Sigmoid colon (tissue), 7 donors: ENCODE measurements at places on chromosomes 6 and 20. TPM values are rescaled to one million over a fixed set of nuclear protein-coding genes. Genes with fewer than 3 reads are reported as not detected.

DNA sequence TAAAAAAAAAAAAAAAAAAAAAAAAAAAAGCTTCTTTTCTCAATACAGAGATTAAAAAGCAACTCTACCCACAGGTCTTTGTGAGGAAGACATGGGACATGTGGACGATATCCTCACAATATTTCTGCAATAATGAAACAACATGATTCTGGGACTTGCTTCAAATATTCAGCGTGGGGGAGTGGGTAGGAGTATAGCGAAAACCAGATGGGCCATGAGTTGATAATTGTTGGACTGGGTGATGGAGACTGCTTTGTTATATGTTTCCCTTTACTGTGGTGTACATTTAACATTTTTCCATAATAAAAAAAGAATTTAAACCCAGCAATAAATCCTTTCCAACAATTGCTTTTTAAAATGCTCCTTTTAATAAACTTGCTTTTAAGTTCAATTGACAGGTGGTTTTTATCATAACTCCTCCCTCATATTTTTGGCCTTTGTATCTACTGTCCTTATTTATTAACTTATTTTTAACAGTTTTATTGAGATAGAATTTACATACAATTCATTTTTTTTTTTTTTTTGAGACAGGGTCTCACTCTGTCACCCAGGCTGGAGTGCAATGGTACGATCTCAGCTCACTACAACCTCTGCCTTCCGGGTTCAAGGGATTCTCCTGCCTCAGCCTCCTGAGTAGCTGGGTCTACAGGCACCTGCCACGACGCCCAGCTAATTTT is 40.4 kb upstream of the ARFGEF2 start:
- no peak for DNase-seq

DNA sequence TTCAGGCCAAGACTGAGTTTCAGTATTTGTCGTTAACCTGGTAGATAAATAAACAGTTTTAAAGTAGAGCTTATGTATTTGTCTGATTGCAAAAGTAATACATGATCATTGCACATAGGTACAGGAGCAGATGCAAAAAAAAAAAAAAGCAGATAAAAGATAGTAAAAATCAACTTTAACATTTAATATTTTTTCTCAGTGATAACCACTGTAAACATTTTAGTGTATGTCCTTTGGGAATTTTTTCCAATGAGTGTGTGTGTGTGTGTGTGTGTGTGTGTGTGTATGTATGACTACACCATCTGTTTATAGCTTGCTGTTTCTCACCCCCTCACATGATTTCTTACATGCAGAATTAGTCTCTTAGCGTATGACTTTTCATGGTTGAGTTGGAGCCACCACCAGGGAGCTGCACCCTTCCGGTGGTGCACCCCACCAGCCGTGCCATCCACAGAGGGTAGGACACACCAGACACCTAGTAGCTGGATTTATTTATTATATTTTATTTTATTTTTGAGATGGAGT is 26.3 kb downstream of the WRNIP1 start:
- DNase-seq, result no peak

DNA sequence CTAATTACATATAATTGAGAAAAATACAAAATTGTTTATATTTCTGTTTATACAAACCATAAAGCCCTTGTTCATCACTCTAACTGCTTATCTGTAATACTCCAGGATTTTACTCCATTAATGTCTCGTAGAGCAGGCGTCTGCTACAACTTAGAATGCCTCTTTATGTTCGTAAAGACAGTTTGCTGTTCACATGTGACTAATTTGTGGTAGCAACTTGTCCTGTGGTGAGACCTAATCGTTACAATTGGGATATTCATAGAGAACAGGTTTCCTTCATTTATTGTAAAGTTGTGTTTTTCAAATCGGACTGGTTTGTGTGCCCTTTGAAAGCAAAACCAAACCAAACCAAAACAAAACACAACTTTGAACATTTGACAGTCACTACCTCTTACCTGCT is 149.7 kb downstream of the ASCC3 start:
- DNase-seq, result no peak

DNA sequence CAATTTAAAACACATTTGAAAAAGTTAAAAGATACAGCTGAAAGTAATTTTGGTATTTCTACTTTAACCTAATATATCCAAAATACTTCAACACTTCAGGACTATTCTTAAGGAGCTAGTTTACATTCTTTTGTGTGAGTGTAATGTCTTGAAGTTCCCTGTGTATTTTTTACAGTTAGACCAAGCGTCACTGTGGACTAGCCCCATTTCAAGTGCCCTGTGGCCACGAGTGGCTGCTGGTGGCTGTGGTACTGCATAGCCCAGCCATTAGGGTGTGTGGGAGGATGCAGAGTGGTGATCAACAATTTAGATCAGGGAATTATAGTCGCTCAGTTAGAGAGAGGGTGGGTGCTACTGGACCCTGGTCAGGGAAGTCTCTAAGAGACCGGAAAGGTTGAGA is 869 bp upstream of the CST5 start:
- no peak for DNase-seq

Gene SMOC2
- 69.4 TPM for total RNA-seq
